A673 (cell line): ENCODE measurements at places on chromosomes 4 and X.

- H3K4me3 ChIP-seq = no peak overlapping the region
- H3K27ac ChIP-seq = no peak overlapping the region
- H3K27me3 ChIP-seq = peaks cover 20% of the 10 kb centered on the region
- no peaks in the 10 kb centered on the region for H3K36me3 ChIP-seq
- H3K4me1 ChIP-seq = no peaks in the 10 kb centered on the region
Measured at GRCh38 chr4:187387739-187388138, 607.8 kb upstream of the ZFP42 start.

GRCh38 chr4:139253713-139254112 lies 26.3 kb downstream of the MGARP start:
- H3K27ac ChIP-seq = peak overlapping the region; percentile 78
- peaks cover 15% of the 10 kb centered on the region for H3K4me1 ChIP-seq
- H3K4me3 ChIP-seq = no peak overlapping the region
- peak; percentile 67 for DNase-seq

DNA sequence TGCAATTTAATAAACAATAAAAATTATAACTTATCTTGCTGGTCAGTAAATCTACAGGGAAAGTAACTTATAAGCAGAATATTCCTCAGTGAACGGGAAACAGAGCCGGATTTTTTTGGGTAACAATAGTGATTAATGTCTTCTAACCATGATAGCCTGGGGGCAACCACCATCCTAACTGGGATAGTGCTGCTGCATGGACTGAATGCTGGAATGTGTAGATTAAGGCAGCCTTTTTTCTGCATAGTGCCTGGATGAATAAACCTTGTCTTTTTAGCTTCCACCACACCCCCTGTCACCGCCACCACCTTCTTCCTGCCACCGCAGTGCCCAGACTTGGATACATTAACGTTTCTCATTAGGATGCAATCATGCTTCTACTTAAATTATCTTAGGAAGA lies 83.6 kb upstream of the LNX1 start:
- H3K4me1 ChIP-seq = no peaks in the 10 kb centered on the region
- H3K4me3 ChIP-seq = no peak overlapping the region
- no peaks in the 10 kb centered on the region for H3K36me3 ChIP-seq
- peaks cover 2% of the 10 kb centered on the region for H3K27me3 ChIP-seq
- H3K27ac ChIP-seq = no peak overlapping the region

GRCh38 chrX:10725071-10725470 lies 104.7 kb upstream of the MID1 start:
- H3K36me3 ChIP-seq = no peaks in the 10 kb centered on the region
- H3K4me1 ChIP-seq = no peaks in the 10 kb centered on the region
- no peak overlapping the region for H3K27ac ChIP-seq
- no peak overlapping the region for H3K4me3 ChIP-seq
- H3K27me3 ChIP-seq = peaks cover 3% of the 10 kb centered on the region

DNA sequence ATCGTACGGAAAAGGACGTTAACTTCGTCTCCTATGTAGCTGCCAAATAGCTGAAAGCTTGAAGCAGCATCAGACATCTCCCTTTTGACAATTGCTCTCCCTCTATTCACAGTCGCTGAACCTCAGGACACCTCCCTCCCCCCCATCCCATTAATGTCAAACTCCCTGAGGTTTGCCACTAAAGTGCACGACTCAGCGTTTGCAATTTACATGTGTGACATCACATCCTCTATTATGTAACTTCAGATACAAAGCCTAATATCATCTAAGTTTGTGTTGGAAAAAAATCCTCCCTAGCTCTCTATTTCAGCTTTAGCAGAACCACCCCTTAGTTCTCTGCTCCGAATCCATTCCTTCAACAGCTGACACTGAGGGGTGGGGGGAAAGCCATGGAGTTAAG lies 5.5 kb upstream of the NR3C2 start:
- DNase-seq = peak; percentile 64
- H3K4me1 ChIP-seq = peaks cover 22% of the 10 kb centered on the region
- H3K4me3 ChIP-seq = peak overlapping the region; percentile 11

DNA sequence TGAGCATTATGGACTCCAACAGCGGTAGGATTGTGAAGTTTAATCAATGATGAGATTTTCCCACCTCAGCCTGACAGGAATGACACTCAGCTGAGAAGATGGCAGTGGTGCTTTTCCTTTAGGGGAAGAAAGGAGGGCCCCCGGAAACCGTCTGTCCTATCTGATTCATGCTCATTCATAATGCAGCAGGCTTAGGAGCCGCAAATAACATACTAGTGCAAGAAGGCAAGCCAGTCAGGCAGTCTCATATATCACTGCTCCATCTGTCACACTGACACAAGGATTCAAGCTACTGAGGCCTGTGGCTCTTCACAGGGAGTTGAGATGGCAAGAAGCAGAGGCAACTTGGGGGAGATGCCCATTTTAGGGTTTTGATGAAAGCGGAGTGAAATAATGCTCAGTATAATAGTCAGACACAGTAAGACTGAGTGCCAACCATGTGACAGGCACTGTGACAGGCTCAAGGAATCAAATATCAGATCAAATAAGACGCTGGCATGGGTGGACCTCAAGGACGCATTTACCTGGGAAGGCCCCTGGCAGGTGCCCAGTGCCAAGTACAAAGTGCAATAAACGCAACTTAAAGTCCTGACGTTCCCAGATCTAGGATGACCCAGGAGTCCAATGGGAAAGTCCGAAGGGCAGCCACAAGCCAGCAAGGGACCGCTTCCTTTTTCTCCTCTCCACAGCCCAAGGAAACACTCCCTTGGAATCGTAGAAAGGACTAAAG lies 63.4 kb downstream of the FHDC1 start:
- H3K27me3 ChIP-seq = no peaks in the 10 kb centered on the region
- peak; percentile 85 for DNase-seq
- H3K27ac ChIP-seq = peak overlapping the region; percentile 59
- no peak overlapping the region for H3K4me3 ChIP-seq
- no peaks in the 10 kb centered on the region for H3K36me3 ChIP-seq
- peaks cover 59% of the 10 kb centered on the region for H3K4me1 ChIP-seq

GRCh38 chr4:8539661-8540060 lies 40.5 kb upstream of the GPR78 start:
- no peaks in the 10 kb centered on the region for H3K27me3 ChIP-seq
- DNase-seq = no peak
- H3K36me3 ChIP-seq = no peaks in the 10 kb centered on the region
- no peak overlapping the region for H3K27ac ChIP-seq

DNA sequence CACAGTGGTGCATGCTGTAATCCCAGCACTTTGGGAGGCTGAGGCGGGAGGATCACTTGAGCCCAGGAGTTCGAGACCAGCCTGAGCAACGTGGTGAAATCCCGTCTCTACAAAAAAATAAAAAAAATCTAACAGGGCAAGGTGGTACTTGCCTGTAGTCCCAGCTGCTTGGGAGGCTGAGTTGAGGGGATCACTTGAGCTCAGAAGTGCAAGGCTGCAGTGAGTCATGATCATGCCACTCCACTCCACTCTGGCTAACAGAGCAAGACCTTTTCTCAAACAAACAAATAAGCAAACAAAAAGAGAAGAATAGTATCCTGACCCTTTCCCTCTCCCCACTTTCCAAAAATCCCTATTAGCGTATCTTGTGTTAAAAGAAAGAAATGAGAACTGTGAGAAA lies 52.7 kb downstream of the NPY1R start:
- H3K4me3 ChIP-seq = no peak overlapping the region
- no peaks in the 10 kb centered on the region for H3K36me3 ChIP-seq
- DNase-seq = no peak
- H3K4me1 ChIP-seq = no peaks in the 10 kb centered on the region
- H3K27me3 ChIP-seq = no peaks in the 10 kb centered on the region

DNA sequence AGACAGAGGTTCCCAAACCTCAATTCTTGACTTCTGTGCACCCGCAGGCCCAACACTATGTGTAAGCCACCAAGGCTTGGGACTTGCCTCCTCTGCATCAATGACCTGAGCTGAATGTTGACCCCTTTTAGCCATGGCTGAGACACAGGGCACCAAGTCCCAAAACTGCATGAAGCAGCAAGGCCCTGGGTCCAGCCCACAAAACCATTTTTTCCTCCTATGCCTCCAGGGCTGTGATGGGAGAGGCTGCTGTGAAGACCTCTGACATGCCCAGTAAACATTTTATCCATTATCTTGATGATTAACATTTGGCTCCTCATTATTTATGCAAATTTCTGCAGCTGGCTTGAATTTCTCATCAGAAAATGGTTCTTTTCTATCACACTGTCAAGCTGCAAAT lies 85.4 kb downstream of the ITM2A start:
- H3K4me1 ChIP-seq = no peaks in the 10 kb centered on the region
- H3K4me3 ChIP-seq = no peak overlapping the region
- H3K36me3 ChIP-seq = no peaks in the 10 kb centered on the region
- H3K27me3 ChIP-seq = no peaks in the 10 kb centered on the region

- no peak overlapping the region for H3K4me3 ChIP-seq
- DNase-seq = no peak
- H3K4me1 ChIP-seq = no peaks in the 10 kb centered on the region
- no peaks in the 10 kb centered on the region for H3K27me3 ChIP-seq
- no peak overlapping the region for H3K27ac ChIP-seq
Measured at GRCh38 chr4:76943129-76943620, 6.4 kb upstream of the SEPTIN11 start.

DNA sequence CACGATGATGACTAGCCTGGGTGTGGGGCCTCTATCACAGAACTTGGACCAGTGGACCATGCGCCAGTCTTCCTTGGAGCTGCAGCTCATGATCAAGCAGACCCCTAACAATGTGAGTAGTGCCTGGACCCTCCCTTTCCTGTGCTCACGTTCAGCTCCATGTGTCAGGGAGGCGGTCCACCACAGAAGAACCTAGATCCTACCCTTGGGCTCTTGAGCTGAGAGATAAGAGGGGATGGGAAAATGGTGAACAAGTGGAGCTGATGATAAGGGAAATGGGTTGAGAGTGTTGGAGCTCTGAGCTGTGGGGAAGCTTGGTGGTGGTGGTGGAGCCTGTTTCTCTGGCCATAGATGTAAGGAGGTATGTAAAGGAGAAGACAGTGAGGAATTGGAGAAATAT lies 13.1 kb downstream of the MED12 start:
- no peak overlapping the region for H3K27ac ChIP-seq
- H3K4me3 ChIP-seq = no peak overlapping the region
- peaks cover 30% of the 10 kb centered on the region for H3K36me3 ChIP-seq
- DNase-seq = no peak
- H3K4me1 ChIP-seq = no peaks in the 10 kb centered on the region

GRCh38 chrX:46645614-46646013 lies 72.0 kb downstream of the CHST7 start:
- peaks cover 25% of the 10 kb centered on the region for H3K4me1 ChIP-seq
- H3K27me3 ChIP-seq = no peaks in the 10 kb centered on the region
- DNase-seq = peak; percentile 18
- H3K36me3 ChIP-seq = no peaks in the 10 kb centered on the region

DNA sequence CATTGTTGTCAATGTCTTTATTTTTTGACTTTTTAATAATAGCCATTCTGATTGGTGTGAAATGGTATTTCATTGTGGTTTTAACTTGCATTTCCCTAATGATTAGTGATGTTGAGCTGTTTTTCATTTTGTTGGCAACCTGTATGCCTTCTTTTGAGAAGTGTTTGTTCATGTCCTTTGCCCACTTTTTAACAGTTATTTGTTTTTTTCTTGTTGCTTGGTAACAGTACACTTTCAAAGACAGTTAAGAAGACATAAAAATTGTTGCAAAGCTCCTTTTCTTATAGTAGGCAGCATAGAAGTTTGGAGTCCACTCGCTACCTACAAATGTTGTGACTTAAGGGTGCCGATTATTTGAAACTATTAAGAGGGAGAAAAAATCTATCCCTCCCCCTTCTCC lies 48.7 kb upstream of the SLC7A11 start:
- H3K4me3 ChIP-seq = no peak overlapping the region
- H3K4me1 ChIP-seq = no peaks in the 10 kb centered on the region
- no peaks in the 10 kb centered on the region for H3K36me3 ChIP-seq
- no peak overlapping the region for H3K27ac ChIP-seq

GRCh38 chrX:105696870-105697269 lies 125.5 kb upstream of the NRK start:
- no peak overlapping the region for H3K27ac ChIP-seq
- H3K4me1 ChIP-seq = no peaks in the 10 kb centered on the region
- no peaks in the 10 kb centered on the region for H3K36me3 ChIP-seq
- H3K27me3 ChIP-seq = no peaks in the 10 kb centered on the region

DNA sequence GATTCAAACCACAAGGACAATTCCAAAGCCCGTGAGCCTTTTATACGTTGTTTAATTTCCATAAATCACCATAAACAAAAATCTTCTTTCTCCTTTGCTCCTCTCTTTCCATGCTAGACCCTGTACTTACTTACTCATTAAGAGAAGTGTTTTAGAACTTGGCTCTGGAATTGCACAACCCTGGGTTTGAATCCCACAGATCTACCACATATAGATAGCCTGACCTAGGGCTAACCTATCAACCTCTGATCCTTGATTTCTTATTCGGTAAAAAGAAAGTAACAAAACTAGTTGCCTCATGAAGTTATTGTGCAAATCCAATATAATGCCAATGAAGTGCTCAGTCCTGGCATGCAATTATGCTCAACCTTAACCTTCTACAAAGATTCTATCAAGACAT lies 68.8 kb downstream of the ZAR1 start:
- H3K4me1 ChIP-seq = no peaks in the 10 kb centered on the region
- peaks cover 4% of the 10 kb centered on the region for H3K36me3 ChIP-seq
- no peaks in the 10 kb centered on the region for H3K27me3 ChIP-seq
- no peak overlapping the region for H3K4me3 ChIP-seq
- H3K27ac ChIP-seq = no peak overlapping the region

GRCh38 chr4:17168571-17168970 lies 270.1 kb upstream of the LDB2 start:
- H3K27me3 ChIP-seq = no peaks in the 10 kb centered on the region
- no peaks in the 10 kb centered on the region for H3K36me3 ChIP-seq
- DNase-seq = peak; percentile 84
- no peak overlapping the region for H3K4me3 ChIP-seq
- peak overlapping the region; percentile 20 for H3K27ac ChIP-seq
- peaks cover 29% of the 10 kb centered on the region for H3K4me1 ChIP-seq

- H3K27me3 ChIP-seq = no peaks in the 10 kb centered on the region
- no peak overlapping the region for H3K27ac ChIP-seq
- no peaks in the 10 kb centered on the region for H3K36me3 ChIP-seq
Measured at GRCh38 chr4:113772319-113772718, 10.8 kb upstream of the CAMK2D start.

- no peaks in the 10 kb centered on the region for H3K27me3 ChIP-seq
- no peak for DNase-seq
- no peak overlapping the region for H3K27ac ChIP-seq
- H3K4me1 ChIP-seq = peaks cover 13% of the 10 kb centered on the region
Measured at GRCh38 chr4:155974996-155975395, 21.3 kb upstream of the CTSO start.

- H3K27me3 ChIP-seq = peaks cover 9% of the 10 kb centered on the region
- H3K4me3 ChIP-seq = no peak overlapping the region
- H3K4me1 ChIP-seq = no peaks in the 10 kb centered on the region
Measured at GRCh38 chr4:26261405-26261804, 59.4 kb upstream of the RBPJ start.

GRCh38 chr4:53563824-53564223 lies 27.5 kb downstream of the LNX1 start:
- no peaks in the 10 kb centered on the region for H3K27me3 ChIP-seq
- no peak for DNase-seq
- H3K27ac ChIP-seq = no peak overlapping the region
- H3K4me3 ChIP-seq = no peak overlapping the region

- no peaks in the 10 kb centered on the region for H3K4me1 ChIP-seq
- H3K4me3 ChIP-seq = no peak overlapping the region
- no peak overlapping the region for H3K27ac ChIP-seq
- no peaks in the 10 kb centered on the region for H3K27me3 ChIP-seq
Measured at GRCh38 chrX:27466051-27466450, 2.9 kb upstream of the PPP4R3C start.

GRCh38 chr4:129344058-129344457 lies 248.1 kb downstream of the C4orf33 start:
- no peaks in the 10 kb centered on the region for H3K36me3 ChIP-seq
- peak; percentile 59 for DNase-seq
- H3K27me3 ChIP-seq = no peaks in the 10 kb centered on the region
- H3K4me3 ChIP-seq = no peak overlapping the region
- peaks cover 13% of the 10 kb centered on the region for H3K4me1 ChIP-seq
- no peak overlapping the region for H3K27ac ChIP-seq
